Ovary (tissue), 10 donors: ENCODE measurements at places on chromosomes 1 and 21. TPM values are rescaled to one million over a fixed set of nuclear protein-coding genes. Genes with fewer than 3 reads are reported as not detected.

Gene ANGPTL1
- 65.7 TPM for polyA plus RNA-seq

Gene NMNAT2
- 0.67 TPM for polyA plus RNA-seq

GRCh38 chr1:198549866-198550265, 9.4 kb upstream of the ATP6V1G3 start:
- no peak for DNase-seq
- no peak overlapping the region for H3K27ac ChIP-seq
- no peaks in the 10 kb centered on the region for H3K27me3 ChIP-seq

DNA sequence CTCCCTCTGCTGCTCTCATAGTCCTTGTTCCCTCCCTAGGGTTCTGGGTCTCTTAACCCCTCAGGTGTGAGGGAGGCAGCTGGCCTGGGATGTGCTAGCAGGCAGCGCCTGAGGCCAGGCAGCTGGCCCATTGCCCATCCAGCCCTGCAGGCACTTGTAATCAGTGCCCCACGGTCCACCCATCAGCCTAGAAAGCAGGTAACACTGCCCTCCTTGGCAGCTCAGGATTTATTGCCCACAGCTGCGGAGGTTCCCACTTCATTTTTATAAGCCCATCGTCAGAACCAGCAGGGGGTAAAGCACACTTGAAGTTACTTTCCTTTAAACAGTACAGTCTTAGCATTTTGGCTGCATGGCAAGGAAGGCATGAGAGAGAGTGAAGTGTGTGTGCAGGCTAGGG, 70.6 kb downstream of the TMEM53 start:
- no peak overlapping the region for H3K27ac ChIP-seq
- H3K27me3 ChIP-seq: no peaks in the 10 kb centered on the region
- H3K4me1 ChIP-seq: no peaks in the 10 kb centered on the region
- no peak overlapping the region for H3K4me3 ChIP-seq
- no peaks in the 10 kb centered on the region for H3K36me3 ChIP-seq

DNA sequence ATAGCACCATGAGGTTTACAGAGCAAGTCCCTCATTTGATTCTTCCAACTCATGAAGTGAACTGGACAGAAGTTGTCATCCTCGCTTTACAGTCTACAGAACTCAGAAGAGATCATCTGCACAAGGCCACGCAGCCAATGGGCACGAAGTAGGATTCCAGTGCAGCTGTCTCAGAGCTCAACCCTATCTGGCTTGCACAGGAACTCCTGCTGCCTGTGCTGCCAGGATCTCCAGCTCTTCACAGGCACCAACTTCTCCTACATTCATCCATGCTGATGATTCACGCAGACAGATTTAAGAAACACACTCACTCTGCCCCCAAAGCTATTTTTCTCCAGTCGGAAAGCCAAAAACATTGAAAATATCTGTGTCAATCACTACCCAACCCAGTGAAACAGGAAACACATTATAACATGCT, 157.0 kb downstream of the RERE start:
- H3K36me3 ChIP-seq: no peaks in the 10 kb centered on the region
- H3K27me3 ChIP-seq: no peaks in the 10 kb centered on the region
- peaks cover 32% of the 10 kb centered on the region for H3K4me1 ChIP-seq
- H3K4me3 ChIP-seq: no peak overlapping the region
- DNase-seq: no peak
- H3K27ac ChIP-seq: no peak overlapping the region
